ENCODE measurements at places on chromosomes 3 and 15.

DNA sequence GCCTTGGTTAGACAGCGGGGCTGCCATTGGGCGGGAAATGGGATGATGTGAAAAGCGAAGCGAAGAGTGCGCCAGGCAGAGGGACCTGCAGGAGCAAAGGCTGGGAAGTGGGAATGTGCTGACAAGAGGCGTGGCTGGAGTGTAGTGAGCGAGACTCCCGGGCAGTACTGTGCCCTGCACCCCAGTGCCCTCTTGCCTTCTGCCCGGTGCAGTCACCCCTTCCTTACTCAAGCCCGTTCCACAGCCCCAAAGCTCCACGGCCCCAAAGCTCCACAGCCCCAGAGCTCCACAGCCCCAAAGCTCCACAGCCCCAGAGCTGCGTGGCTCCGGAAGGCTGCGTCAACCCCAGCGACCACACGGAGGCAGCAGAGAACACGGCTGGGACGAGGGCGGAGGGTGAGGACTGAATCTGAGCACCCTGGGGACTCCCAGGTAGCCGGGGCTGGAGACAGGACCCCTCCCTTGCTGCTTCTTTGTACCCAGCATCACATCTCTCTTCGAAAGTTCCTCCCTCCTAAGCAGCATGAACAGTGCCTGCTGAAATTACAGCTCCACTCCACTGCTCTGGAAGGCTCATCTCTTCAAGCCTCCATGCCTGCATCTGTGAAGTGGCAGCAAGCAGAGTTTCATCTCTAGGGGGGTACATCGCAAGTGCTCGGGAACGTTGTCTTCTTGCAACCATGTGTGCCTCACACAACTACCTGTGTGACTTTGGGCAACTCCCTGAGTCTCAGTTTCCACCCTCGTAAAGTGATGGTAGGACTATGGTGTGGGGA lies 108.9 kb downstream of the FBLN2 start:
- DNase-seq: peak; percentile 70

- peak; percentile 76 for DNase-seq
Observed at GRCh38 chr15:70480196-70480856, 283.0 kb downstream of the UACA start.

DNA sequence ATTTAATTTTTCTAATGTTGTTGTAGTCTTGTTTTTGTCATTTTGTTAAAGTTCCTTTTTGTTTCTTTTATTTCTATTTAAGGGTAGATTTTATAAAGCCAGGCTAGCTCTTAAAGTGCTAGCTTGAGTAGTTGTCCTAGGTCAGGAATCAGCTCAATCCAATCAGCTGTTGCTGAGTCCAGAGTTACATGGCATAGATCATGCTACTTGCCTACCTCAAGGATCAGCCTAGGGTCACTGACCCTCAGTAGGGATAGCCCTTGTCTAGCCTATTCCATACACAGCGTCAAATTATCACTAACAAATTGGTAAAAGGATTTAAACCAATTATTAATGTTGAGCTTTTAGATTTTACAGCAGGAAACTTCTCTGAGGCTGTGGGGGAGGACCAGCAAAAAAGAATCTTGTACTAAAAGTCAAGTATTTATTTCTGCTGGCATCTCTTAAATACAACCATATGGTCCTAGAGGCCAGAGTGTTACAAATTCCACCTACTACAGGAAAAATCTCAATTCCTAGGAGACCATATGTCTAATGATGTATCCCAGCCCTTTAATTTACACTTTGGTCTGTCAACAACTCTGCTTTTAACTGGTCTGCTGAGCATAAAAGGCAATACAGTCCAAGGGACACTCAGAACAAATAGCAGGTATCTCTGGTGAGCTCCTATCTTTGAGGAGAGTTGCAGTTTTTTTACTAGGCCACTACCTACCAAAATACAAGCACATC lies 138.3 kb upstream of the PTPRG start:
- DNase-seq: no peak

GRCh38 chr3:3802046-3802445 lies 2.8 kb downstream of the LRRN1 start:
- DNase-seq: no peak

DNA sequence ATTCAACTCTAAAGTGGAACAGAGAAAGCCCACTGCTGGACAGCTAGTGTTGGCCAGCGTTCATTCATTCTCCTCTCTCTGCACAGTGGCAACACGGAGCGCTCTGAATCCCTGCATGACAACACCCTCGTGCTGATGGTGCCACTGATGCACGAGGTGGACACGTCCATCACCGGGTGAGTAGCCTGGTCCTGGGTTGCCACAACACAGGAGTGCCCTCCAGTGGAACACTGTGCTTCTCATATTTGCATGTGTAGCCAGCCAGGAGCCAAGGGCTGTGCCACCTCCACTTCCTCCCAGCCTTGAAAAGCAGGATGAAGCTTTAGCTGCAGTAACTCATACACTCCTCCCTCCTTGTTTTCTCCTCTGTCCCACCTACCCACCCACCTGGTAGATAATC lies 120.0 kb upstream of the CTDSPL start:
- no peak for DNase-seq

DNA sequence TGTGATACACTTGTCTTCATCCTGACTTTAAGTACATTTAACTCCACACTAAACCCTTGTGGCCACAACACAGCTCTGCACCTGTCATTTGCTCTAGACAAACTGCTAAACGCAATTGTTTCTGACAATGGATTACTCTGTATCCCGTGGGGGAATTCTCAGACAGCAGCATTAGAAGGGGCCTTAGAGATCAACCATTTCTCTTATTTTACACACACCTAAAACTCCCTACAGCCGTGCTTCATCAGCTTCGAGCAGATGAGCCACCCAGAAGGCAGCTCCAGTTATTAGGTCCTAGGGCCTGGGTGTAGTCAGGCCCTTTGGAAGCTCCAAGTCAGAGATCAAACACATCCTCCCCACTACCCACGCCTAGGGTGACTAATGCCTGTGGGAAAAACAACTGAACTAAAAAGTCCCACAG lies 1.3 kb upstream of the IL12A start:
- DNase-seq: no peak

GRCh38 chr3:114331710-114332109 lies 37.9 kb downstream of the TIGIT start:
- DNase-seq: no peak

DNA sequence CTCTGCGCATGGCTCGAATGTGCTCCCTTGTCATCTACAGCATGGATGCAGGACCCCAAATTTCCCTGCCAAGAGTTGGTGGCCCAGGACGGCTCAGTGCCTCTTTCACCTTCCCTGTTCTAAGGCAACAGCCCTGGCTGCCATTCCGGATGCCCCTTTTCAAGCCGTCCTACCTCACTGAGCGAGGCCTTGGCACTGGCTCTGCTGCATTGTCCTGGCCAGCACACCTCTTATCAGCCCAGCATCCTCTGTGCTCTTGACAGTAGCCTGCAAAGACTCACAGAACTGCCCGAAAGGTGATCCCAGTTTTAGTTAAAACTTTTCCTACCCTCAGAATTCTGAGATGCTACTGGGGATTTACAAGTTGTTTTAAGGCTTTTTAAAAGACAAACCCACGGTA lies 122.0 kb downstream of the MECOM start:
- DNase-seq: no peak

DNA sequence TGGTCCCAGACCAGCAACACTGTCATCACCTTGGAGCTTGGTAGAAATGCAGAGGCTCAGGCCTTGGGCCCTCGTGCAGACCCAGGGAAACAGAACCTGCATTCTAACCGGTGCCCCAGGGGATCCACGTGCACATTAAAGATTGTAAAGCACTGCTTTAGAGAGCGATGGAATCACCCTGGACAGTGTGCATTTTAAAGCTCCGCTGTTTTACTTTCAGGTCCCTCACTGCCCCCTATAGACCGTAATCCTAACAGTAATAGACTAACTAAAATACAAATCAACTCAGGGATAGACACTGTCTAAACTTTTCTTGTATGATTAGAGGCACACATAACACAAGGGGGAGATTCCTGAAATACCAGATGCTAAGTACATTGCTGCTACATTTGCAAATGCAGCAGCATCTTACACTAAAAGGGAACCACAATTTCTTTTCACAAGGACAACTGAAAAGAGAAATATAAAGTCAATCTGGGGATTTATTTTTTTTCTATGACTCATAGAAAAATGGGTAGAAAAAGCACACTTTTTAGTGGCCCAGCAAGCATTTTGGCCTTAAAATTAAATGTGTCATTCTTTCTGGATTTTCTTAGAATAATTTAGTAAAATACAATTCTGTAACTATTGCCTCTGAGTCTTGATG lies 10.5 kb upstream of the SH3GL3 start:
- no peak for DNase-seq
